Spinal cord (tissue), 10 donors: ENCODE measurements at places on chromosomes 12 and 14. TPM values are rescaled to one million over a fixed set of nuclear protein-coding genes. Genes with fewer than 3 reads are reported as not detected.

- H3K27me3 ChIP-seq: no peaks in the 10 kb centered on the region
- no peaks in the 10 kb centered on the region for H3K36me3 ChIP-seq
- H3K27ac ChIP-seq: no peak overlapping the region
- H3K4me3 ChIP-seq: no peak overlapping the region
- no peaks in the 10 kb centered on the region for H3K4me1 ChIP-seq
Observed at GRCh38 chr14:98120831-98121464, 1151.0 kb downstream of the BCL11B start.

DNA sequence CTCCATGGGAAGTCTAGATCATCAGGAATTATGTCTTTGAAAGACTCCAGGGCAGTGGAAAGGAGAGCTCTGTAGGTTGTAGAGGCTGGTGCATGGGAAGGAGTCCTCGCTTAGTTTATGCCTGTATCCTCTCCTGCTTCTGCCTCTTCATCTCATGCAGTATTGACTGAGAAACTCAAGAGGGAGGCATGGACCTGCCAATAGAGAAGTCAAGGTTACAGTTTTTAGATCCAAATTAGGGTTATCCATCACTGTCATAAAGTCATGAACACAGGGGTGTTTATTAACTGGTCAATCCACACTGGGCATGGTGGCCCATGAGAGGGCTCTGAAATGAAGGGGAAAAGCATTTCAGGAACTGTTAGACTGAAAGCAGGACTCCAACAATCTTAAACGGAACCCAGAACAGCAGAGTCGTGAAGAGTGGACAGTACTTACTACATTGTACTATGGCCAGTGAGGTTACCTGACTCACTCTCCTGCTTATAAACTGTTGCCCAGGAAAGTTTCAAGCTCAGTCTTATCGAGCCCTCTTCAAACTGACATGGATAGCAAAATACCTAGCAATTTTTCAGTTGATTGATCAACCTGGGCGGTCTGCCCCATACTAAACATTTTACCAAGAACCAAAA, 30.1 kb upstream of the DHRS7 start:
- H3K27me3 ChIP-seq: no peaks in the 10 kb centered on the region
- H3K36me3 ChIP-seq: no peaks in the 10 kb centered on the region
- H3K4me1 ChIP-seq: no peaks in the 10 kb centered on the region
- no peak overlapping the region for H3K4me3 ChIP-seq

- DNase-seq: peak; percentile 67
- peak overlapping the region; percentile 71 for H3K27ac ChIP-seq
- peaks cover 14% of the 10 kb centered on the region for H3K4me1 ChIP-seq
- no peaks in the 10 kb centered on the region for H3K27me3 ChIP-seq
- peak overlapping the region; percentile 81 for H3K4me3 ChIP-seq
Observed at GRCh38 chr12:78864870-78865463, 393 bp downstream of the SYT1 start.

DNA sequence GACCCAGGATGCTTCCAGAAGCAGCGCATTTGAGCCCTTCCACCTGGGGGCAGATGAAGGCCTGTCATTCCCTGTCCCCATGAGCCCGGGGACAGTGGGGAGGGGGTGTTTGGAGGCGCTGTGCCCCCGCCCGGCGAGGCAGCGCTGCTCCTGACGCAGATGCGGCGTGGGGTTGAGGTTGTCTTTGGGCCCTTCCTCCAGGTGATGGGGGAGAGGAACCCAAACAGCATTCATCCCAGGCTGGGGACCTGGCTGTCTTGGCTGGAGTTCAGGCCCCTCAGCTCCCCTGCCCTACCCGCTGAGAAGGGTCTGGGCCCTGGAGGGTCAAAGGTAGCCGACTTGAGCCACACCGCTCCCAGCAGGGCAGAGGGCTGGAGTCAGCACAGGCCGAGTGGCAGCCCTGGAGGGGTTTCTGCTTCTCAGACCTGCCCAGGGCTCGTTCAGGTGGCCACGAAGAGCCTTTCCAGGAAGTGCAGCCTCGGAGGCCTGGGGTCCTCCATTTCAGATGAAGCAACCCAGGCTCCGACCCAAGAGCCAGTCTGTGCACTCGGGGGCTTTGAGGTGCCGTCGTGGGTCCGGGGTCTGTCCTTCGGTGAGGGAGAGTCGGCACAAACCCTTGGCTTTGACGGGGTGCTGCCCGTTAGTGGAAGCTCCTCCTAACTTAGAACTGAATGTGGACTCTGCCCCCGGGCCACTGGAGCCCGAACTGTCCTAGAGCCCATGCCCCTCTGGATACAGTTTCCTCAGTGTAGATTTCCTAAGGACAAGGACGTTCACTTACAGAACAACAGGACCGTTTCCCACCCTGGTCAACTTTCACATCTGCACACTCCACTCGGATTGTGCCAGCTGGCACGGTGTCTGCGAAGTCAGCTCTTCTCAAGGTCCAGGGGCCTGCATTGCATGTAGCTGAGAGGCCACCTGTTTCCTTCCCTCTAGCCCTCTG, 16.1 kb downstream of the ACADS start:
- H3K36me3 ChIP-seq: peaks cover 46% of the 10 kb centered on the region
- no peak for DNase-seq
- no peaks in the 10 kb centered on the region for H3K27me3 ChIP-seq
- no peak overlapping the region for H3K27ac ChIP-seq
- H3K4me3 ChIP-seq: no peak overlapping the region
- no peaks in the 10 kb centered on the region for H3K4me1 ChIP-seq

- peak overlapping the region; percentile 33 for H3K27ac ChIP-seq
- H3K4me3 ChIP-seq: no peak overlapping the region
- H3K4me1 ChIP-seq: peaks cover 16% of the 10 kb centered on the region
- H3K36me3 ChIP-seq: no peaks in the 10 kb centered on the region
- DNase-seq: no peak
Observed at GRCh38 chr12:116426391-116427136, 132.6 kb upstream of the MAP1LC3B2 start.

DNA sequence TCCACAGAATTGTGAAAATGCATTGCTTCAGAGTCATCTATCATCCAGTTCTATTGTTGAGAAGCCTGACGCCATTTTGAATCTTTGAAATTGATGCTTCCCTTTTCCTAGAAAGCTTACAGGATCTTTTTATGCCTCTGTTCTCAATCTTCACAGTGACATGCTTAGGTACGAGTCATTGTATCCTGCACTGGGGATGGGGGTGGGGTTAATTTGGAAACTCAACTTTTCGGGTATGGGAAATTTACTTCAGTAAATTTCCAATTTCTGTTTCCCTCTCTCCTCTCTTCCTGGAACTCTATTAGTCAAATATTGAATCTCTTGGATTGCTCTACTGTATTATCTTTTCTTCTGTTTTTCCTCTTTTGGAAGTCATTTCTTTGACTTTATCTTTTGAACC, 24.5 kb downstream of the RNASE10 start:
- no peaks in the 10 kb centered on the region for H3K27me3 ChIP-seq
- H3K4me1 ChIP-seq: no peaks in the 10 kb centered on the region
- no peak overlapping the region for H3K4me3 ChIP-seq
- no peaks in the 10 kb centered on the region for H3K36me3 ChIP-seq
- H3K27ac ChIP-seq: no peak overlapping the region

GRCh38 chr14:31716208-31716607, 155.0 kb downstream of the NUBPL start:
- H3K27me3 ChIP-seq: no peaks in the 10 kb centered on the region
- DNase-seq: no peak
- H3K27ac ChIP-seq: no peak overlapping the region
- H3K4me3 ChIP-seq: no peak overlapping the region
- H3K36me3 ChIP-seq: peaks cover 5% of the 10 kb centered on the region

DNA sequence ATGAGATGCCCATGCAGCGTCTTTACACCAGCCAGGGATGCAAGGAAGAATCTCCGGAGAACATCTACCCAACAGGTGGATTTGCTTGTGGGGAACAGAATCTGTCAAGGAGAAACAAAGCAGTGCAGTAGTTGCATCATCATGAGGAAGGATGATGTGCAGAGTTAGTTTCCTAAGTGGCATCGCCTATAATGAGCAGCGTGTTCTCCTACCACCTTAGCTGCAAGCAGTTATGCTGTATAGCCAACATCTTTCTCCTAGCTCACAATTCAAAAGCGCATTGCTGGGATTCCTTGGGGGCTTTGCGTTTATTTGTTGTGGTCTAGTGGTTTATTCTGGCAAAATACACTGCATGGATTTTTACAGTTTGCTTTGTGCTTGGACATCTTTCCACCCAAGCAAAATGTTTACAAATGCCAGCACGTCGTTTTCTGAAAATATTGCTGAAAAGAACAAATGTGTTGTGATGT, 233.0 kb downstream of the RGS6 start:
- no peak overlapping the region for H3K4me3 ChIP-seq
- H3K36me3 ChIP-seq: no peaks in the 10 kb centered on the region
- no peak for DNase-seq
- no peak overlapping the region for H3K27ac ChIP-seq
- H3K27me3 ChIP-seq: no peaks in the 10 kb centered on the region

DNA sequence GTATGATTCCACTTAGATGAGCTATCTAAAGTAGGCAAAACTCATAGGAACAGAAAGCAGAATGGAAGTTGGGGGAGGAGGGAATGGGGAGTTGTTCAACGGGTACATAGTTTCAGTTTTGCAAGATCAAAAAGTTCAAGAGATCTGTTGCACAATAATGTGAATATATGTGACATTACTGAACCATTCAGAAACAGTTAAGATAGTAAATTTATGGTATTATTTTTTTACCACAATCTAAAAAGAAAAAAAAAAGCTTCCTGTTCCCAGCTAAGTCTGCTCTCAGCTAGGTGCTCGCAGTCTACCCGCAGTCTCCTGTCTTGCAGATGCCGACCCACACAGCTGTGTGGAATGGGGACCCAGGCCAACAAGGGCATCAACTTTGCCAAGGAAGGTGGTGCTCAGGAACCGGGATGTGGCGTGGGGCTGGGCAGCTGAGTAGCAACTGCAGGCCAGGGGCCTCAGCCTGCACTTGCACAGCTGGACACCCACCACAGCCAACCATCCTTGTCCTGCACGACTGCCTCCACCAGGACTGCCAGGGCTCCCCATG, 15.3 kb upstream of the ANO6 start:
- H3K27me3 ChIP-seq: no peaks in the 10 kb centered on the region
- no peak overlapping the region for H3K27ac ChIP-seq
- H3K4me1 ChIP-seq: no peaks in the 10 kb centered on the region
- DNase-seq: no peak

- H3K36me3 ChIP-seq: peaks cover 3% of the 10 kb centered on the region
- DNase-seq: no peak
- H3K4me1 ChIP-seq: no peaks in the 10 kb centered on the region
- no peak overlapping the region for H3K4me3 ChIP-seq
- H3K27ac ChIP-seq: no peak overlapping the region
Observed at GRCh38 chr12:1373901-1374735, 220.3 kb downstream of the FBXL14 start.

- no peak overlapping the region for H3K4me3 ChIP-seq
- H3K27ac ChIP-seq: no peak overlapping the region
- no peak for DNase-seq
- H3K27me3 ChIP-seq: no peaks in the 10 kb centered on the region
Observed at GRCh38 chr14:63182968-63183367, 21.3 kb upstream of the RHOJ start.

DNA sequence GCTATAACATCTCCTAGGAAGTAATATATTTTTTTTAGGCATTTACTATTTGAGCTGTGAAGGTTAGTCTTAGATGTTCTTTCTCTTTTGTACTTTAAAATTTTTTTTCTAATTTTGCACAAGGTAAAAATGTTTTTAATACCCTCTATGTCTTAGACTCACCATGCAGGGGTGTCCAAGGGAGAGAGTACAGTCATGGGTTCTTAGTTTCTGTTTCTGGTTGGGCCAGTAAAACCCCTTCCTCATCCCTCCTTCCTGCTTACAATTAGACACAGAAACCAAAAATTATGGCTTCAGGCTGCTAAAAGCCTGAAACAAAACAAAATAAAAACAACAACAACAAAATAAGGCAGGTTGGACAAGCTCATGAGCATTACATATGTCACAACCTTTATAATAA, 193.0 kb downstream of the SYT1 start:
- H3K4me3 ChIP-seq: no peak overlapping the region
- no peaks in the 10 kb centered on the region for H3K4me1 ChIP-seq
- DNase-seq: no peak

DNA sequence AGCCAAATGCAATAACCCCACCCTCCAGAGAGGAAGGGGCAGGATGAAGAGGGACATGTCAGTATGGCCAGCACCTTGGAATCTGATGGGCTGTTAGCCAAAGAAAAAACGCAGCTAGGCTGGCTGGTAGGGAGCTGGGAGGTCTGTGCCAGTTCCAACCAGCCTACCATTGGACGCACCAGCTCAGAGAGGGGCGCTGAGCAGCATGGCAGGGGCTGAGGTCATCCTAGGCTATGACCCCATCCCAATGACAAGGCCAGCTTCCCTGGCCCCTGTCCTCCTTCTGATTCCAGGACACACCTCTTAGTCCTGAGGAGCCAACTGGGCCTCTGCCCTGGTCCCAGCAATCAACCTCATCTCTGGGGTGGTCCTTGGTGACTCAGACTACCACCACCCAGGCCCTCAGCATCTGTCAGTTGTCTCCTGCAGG, 12.2 kb downstream of the ACTN1 start:
- H3K4me3 ChIP-seq: no peak overlapping the region
- no peak for DNase-seq
- peaks cover 44% of the 10 kb centered on the region for H3K4me1 ChIP-seq

DNA sequence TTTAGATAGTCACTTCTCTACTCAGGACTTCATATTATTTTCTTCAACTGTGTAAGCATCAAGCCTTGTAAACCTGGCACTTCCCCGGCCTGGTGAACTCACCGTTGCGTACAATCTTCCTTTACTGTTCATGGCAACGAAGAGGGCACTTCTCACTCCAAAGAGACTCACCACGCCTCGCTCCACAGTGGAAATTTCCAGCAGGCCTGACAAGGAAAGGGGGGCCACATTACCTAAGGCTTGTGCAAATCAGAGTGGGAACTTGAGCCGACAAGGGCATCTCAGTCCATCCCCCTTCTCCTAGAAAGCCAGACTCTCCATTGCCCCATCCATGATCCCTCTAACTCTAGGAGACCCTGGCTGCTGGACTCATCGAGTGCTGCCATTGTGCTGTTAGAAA, 1.6 kb downstream of the FGF6 start:
- peaks cover 12% of the 10 kb centered on the region for H3K4me1 ChIP-seq
- H3K4me3 ChIP-seq: no peak overlapping the region
- no peaks in the 10 kb centered on the region for H3K27me3 ChIP-seq
- no peak overlapping the region for H3K27ac ChIP-seq
- DNase-seq: no peak

- no peaks in the 10 kb centered on the region for H3K36me3 ChIP-seq
- no peak for DNase-seq
- H3K4me1 ChIP-seq: no peaks in the 10 kb centered on the region
- no peak overlapping the region for H3K4me3 ChIP-seq
Observed at GRCh38 chr14:52175982-52176502, 91.5 kb upstream of the PTGDR start.

The GSG1 gene
- 0.77 TPM for polyA plus RNA-seq

The NRXN3 gene
- 61.8 TPM for polyA plus RNA-seq

The OR4K1 gene
- not detected for polyA plus RNA-seq

The SMCO2 gene
- polyA plus RNA-seq: 1.4 TPM

The FITM1 gene
- polyA plus RNA-seq: 1.1 TPM
